Stimulated activated CD4-positive, alpha-beta T cell treated with anti-CD3 and anti-CD28 coated beads, Interleukin-4, amount 100 ng/mL, for 4 hours (primary cell): ENCODE measurements at places on chromosomes 1 and 21.

DNA sequence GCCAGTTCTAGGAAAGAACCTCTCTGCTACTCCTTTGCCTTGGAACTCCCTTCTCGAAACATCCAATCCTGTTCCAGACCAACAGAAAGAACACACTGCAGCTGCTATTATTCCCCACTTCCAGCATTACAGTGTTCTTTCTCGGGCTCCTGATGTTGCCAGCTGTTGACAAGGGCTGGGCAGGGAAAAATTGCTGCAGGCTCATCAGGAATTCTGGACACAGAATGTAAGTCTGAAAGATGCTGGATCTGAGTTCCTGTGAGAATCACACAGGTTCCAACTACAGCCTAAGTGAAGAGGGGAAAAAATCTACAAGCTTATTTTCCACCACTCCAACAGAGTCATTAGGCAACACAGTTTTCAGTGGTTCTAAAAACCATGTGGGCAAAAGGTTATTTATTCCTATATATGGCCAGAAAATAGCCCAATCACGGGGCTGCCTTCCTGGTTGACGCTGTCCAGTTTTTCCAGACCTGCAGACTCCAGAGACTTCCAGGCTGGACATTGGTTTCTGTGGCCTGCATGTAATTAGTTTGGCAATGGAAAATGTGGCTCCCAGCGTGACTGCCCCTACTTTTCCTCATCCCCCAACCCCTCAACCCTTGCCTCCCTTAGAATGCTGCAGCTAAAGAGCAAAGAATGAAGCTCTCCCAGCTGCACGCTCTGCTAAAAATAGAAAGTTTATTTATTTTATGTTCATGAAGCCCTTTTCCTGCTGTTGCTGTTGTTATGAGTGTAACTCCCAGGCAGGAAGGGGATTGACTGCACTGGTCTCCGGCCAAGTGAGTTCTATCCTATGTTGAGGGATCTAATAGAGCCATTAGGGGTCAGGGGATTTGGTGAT is 8.3 kb upstream of the KIAA0040 start:
- DNase-seq, result no peak

- DNase-seq, result no peak
Measured at GRCh38 chr1:36367798-36368197, 17.9 kb downstream of the STK40 start.

- DNase-seq, result no peak
Measured at GRCh38 chr1:159188375-159188788, 16.3 kb upstream of the ACKR1 start.

- no peak for DNase-seq
Measured at GRCh38 chr1:29094433-29094832, 29.3 kb downstream of the TMEM200B start.

GRCh38 chr1:85297855-85298629 is 21.6 kb upstream of the BCL10 start:
- peak; percentile 44 for DNase-seq

- no peak for DNase-seq
Measured at GRCh38 chr21:26717146-26717739, 128.0 kb downstream of the ADAMTS1 start.

- peak; percentile 39 for DNase-seq
Measured at GRCh38 chr1:22275626-22276395, 132.9 kb upstream of the WNT4 start.
